ENCODE measurements at places on chromosomes 7 and 10.

DNA sequence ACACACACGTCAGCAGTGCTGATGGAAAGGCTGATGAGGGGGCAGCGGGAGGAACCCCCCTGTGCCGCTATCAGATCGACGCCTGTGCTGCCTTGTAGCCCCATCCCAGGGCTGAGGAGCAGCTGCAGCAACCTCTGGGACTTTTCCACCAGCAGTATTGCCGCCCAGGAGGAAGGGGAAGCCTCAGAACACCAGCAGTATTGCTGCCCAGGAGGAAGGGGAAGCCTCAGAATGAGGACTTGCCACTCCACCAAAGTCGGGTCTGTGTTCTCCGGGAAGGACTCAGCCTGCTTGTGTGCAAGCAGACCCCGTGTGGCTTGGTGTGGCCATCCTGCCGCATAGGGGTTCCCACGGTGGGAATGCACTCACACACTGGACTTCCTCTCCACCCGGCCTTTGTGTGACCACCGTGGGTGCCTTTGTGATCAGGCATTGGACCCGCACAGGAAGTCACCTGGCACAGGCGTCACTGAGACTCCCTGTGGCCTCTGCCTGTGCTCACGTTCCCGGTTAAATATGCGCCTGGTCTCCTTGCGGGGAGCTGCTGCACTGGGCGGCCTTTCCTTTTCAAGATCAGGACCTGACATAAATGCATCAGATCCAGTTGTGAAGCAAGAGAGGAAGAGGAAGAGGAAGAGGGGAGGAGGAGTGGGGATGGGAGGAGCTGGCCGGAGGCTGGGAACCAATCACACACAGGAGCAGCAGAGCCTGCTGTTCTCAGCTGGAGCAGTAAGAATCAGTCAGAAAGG, 248.5 kb downstream of the DNAJB6 start:
- DNase-seq: no peak

- no peak for DNase-seq
Measured at GRCh38 chr10:88086187-88086960, 222.9 kb downstream of the PTEN start.

- no peak for DNase-seq
Measured at GRCh38 chr7:157824819-157825121, 488.0 kb downstream of the DNAJB6 start.

DNA sequence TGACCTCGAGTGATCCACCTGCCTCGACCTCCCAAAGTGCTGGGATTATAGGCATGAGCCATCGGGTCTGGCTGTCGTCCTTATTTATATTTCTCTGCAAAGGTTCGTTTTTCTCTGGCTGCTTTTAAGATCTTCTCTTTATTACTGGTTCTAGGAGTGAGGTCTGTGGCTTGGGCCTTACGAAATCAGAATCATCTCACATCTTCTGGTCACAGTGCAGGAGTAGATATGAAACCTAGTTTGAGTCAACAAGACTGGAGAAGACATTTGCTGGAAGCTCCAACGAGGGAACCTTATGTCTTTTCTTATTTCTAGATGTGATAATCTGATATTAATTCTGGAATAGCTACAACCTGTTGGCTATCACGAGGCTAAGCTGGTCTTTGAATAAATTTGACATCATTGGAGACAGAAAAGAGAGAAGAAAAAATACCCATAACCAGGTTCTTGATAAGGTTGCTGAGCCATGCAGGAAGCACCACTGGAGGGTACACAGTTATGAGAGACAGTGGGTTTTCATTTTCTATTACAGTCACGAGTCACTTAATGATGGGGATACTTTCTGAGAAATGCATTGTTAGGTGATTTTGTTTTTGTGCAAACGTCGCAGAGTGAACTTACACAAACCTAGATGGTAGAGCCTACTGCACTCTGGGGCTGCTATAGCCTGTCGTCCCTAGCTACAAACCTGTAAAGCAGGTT, 25.6 kb upstream of the IL15RA start:
- no peak for DNase-seq
